Caudate nucleus (tissue), 63 donors: ENCODE measurements at places on chromosomes 13 and 19.

DNA sequence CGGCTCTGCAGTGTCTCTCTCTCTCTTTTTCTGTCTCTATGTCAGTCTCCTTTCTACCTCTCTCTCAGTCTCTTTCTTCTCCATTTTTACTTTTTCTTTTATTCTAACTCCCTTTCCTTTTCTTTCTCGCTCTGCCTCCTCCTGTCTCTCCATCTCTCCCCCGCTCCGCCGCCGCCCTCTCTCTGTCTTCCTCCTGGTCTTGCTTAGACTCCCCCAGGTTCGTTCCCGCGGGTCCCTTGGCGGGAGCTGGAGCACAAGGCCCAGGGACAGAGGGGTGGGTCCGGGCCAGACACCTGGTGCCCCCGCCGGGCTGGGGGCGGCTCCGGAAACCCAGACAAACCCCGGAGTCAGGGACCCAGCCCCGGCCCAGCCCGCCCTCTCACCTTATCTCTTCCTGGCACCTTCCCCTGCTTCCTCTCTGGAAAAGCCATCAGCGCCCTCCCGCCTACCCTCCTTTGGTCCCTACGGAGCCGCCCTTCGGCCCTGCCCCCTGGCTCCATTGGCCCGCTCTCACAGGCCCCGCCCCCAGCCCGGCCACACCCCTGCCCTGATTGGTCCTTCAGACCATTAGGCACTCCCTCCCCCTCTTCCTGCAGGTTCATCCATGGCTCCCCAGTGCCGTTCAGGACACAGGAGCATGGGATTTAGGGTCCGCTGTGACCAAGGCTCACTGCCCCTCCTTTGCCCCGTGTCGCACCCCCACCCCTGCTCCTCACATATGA, 15.4 kb upstream of the NOP53 start:
- DNase-seq, result peak; percentile 41

DNA sequence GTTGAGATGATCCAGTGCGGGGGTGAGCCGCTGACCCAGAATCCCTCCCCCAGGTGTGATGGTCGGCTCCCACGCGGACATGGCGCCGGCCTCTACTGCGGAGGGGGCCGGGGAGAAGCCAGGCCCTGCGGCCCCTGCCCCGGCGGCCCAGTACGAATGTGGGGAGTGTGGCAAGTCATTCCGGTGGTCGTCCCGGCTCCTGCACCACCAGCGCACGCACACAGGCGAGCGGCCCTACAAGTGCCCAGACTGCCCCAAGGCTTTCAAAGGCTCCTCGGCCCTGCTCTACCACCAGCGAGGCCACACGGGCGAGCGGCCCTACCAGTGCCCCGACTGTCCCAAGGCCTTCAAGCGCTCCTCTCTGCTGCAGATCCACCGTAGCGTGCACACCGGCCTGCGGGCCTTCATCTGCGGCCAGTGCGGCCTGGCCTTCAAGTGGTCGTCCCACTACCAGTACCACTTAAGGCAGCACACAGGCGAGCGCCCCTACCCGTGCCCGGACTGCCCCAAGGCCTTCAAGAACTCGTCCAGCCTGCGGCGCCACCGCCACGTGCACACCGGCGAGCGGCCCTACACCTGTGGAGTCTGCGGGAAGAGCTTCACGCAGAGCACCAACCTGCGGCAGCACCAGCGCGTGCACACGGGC, 3.7 kb upstream of the NAT14 start:
- no peak for DNase-seq

DNA sequence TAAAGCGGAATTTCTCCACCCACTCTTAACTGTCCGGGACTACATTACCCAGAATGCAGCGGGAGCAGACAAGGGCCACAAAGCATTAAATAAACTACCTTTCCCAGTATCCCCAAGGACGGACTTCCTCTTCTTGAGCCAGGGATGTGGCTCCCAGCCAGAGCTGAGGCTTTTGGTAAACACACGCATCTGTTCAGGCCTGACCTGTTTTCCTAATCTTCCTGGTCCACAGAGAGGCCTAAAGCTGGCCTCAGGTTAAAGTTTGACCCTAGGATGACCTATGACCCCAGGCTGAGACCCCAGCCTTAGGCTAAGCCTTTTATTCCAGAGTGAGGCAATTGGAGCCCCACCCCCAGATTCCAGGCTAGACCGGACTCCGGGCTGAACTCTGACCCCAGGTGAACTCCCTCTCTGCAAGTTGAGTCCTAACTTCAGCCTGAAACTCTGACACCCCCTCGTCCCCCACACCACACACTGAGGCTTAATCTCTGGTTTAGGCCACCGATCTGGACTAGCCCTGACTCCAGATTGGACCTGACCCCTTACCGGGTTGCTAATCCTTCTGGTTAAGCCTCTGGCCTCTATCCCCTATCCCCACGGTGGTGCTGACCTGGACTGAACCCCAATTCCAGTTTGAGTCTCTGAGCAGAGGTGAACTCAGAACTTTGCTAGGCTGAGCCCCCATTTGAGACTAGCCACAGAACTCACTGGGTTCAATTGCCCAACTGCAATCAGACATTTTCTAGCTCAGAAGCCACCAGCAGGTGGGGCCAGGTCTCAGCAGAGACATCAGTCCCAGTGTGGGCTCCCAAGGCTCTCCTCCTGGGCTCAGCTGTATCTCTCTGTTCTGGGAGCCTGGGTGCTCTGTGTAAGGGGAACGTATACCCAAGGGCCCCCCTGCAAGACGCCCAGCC, 750 bp upstream of the GPR108 start:
- DNase-seq, result peak; percentile 59

GRCh38 chr13:98539666-98540065, 37.2 kb downstream of the STK24 start:
- no peak for DNase-seq

GRCh38 chr13:61960981-61961380, 545.3 kb upstream of the PCDH20 start:
- no peak for DNase-seq

GRCh38 chr13:52851137-52851962, 2.9 kb upstream of the PCDH8 start:
- no peak for DNase-seq

- DNase-seq, result no peak
Measured at GRCh38 chr19:7356899-7357627, 8.3 kb downstream of the ARHGEF18 start.

- no peak for DNase-seq
Measured at GRCh38 chr19:5718037-5718578, 1.8 kb downstream of the LONP1 start.

DNA sequence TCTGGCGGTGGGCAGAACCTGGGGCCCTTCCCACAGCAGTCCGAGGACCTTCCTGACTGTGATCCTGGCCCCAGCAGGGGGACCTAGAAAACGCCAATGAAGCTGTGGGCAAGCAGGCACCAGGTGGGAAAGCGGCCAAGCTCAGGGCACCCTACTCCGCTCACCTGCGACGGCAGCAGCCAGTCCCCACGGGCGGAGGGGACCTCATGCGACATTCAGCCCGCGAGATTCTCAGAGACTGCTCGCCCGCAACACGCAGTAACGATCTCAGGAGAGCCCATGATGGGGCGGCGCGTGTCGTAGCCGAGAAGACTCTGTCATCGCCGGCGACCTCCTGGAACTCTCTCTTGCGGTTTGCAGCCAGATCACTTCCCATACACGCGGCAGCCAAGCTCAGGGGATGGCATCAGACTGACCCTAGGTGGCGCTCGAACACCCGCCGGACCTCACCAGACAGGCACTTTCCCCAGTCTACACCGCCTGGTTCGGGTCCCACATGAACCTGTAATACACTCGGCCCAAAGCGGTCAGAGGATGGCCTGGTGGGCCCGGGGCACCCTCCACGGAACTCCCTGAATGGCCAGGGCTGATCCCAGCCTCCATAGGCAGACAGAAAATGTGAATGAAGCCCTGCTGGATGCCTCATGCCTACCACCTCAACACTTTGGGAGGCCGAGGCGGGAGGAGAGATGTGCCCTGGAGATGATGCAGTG, 26.5 kb downstream of the MAN2B1 start:
- no peak for DNase-seq

GRCh38 chr19:16160943-16161560, 12.3 kb downstream of the CIB3 start:
- no peak for DNase-seq

- DNase-seq, result no peak
Measured at GRCh38 chr13:21884299-21884909, 213.5 kb downstream of the FGF9 start.

GRCh38 chr13:98890925-98891324, 86.9 kb downstream of the DOCK9 start:
- DNase-seq, result no peak

- no peak for DNase-seq
Measured at GRCh38 chr13:28199089-28199488, 60.7 kb downstream of the PAN3 start.
